ENCODE measurements at places on chromosomes 3 and 15.

DNA sequence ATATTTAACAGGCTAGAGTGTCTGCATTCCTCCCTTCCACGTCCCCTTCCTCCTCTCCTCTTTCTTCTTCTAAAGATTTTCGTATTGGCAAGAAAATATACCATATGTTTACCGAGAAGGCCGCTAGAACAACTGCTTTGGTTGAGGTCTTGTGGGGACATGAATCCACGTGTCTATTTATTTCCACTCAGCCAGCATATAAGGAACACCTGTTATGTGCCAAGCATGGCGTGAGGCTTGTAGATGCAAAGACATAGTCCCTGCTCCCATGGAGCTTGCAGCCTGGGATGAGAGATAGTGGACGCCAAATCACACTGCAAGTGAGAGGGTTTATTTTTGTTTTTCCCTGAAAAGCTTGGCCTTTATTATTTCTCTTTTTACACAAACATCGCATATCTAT lies 57.1 kb downstream of the SLC7A14 start:
- no peak for DNase-seq

GRCh38 chr3:11157421-11157820 lies 3.1 kb downstream of the HRH1 start:
- DNase-seq: no peak

GRCh38 chr15:71889385-71889784 lies 79.0 kb downstream of the NR2E3 start:
- no peak for DNase-seq

DNA sequence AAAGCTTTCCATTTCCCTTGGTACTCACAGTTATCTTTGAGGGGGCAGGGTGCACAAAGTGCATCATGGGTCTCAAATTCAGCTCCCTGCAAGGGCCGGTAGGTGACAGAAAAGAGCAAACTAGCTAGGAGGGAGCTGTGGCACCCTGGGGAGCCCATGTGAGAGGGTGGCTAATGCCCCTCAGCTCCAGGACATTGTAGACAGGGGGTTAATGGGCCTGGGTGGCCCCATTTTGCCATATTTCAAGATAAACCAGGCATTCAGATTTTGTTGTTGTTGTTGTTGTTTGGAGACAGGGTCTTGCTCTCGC lies 3.7 kb upstream of the SLC6A6 start:
- no peak for DNase-seq

GRCh38 chr3:40800343-40800742 lies 275.6 kb downstream of the ZNF621 start:
- DNase-seq: peak; percentile 8

DNA sequence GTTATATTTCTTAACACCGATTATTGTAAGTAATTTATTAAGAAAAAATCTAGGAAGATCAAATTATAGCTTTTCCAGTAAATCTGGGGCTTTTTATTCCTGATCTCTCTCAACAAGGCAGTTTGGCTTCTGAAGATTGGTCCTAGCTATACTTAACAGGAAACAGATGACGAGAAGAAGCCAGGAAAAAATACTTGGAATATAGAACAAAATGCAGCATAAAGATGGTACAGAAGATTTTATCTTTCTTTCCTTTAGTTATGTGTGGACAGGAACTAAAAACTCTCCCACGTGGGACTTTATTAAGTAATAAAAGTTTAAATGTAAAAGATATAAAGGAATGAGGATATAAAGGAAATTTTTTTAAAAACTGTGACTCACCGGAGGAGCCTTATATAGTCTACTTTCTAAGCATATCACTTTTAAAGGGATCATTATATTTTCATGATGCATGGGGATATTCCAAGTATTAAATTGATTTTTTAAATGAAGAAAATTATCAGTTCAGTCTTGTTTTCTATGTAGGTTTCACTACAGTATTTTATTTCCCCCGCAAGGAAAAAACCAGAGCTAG lies 8.2 kb downstream of the B3GNT5 start:
- no peak for DNase-seq

- DNase-seq: no peak
Measured at GRCh38 chr15:67832031-67832551, 6.8 kb downstream of the SKOR1 start.

DNA sequence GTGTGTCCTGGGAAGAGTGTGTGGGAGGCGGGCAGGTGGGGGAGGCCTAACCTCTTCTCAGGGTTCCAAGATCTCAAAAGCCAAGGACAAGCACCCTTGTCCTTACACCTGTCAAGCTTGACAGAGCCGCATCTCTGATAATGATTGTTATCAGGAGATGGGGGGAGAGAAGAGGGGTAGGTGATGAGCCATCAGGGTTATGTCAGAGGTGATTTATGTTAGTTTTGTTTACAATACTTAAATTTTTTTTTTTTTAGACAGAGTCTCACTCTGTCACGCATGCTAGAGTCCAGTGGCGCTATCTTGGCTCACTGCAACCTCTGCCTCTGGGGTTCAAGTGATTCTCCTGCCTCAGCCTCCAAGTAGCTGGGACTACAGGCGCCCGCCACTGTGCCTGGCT lies 7.4 kb upstream of the NCBP2 start:
- no peak for DNase-seq

DNA sequence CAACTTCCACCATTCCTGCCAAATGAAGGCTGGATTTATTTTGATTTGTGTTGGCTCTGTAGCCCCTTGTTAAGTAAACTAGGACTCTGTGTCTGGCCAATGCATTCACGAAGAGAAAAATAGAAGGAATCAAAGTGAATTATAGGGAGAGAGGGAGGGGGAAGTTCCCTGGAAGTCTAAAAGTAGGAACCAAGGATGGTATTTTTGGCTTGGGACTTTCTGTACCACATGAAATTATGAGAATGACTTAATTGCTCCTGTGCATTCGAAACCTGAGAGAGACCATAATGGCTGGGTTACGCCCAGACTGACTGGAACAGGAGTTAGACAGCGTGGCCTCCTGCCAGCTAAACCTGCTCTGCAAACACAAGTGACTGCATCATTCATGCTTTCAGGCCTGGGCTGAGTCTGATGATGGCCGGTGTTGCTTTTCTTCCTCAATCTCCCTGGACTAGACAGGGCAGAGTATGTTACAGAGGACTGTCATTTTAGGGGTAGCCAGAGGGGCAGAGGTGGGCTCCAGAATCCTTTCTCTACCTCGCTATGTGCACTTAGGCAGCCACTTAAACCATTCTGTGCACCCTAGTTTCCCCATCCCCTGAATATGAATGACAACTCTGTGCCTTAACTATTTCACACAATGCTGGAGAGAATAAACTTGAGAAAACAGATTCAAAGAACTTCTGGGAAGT lies 58.9 kb downstream of the MYO1E start:
- no peak for DNase-seq

- no peak for DNase-seq
Measured at GRCh38 chr3:194941360-194941955, 255.8 kb downstream of the FAM43A start.

- no peak for DNase-seq
Measured at GRCh38 chr3:9119331-9119730, 130.1 kb downstream of the SRGAP3 start.

- DNase-seq: peak; percentile 2
Measured at GRCh38 chr3:51539291-51539941, 897 bp downstream of the RAD54L2 start.

DNA sequence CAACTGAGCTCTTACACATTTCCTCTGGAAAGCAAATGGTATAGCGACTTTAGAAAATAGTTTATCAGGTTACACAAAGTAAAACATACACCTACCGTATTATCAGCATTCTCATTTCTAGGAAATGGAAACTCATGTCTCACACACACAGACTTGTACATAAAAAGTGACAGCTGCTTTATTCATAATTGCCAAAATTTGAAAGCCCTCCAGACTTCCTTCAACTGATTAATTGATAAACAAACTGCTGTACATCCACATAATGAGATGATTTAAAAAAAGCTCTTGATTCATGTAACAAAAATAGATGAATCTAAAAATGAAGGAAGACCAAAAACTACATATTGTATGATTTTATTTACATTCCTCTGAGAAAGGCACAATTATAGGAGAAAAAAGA lies 425.5 kb downstream of the GABRG3 start:
- no peak for DNase-seq

DNA sequence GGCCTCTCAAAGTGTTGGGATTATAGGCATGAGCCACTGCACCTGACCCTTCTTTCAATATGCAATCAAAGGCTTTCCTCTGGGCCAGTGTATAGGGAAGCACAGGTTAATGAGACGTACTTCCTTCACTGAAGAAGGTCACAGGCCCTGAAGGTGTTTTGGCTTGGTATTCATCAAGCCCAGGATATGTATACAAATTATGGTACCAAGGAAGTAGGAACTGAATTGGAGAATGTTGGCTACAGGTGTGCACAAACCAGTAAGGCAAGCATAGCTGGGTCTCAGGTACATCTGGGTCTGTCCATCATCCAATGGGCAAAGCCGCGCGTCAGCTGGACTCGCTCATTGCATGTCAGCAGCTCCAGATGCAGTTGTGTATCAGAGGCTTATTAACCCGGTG lies 237.9 kb downstream of the ADAMTS17 start:
- DNase-seq: no peak

GRCh38 chr3:15279671-15280402 lies 52.5 kb downstream of the SH3BP5 start:
- DNase-seq: no peak

- DNase-seq: no peak
Measured at GRCh38 chr3:145006271-145006670, 1034.6 kb downstream of the DIPK2A start.

DNA sequence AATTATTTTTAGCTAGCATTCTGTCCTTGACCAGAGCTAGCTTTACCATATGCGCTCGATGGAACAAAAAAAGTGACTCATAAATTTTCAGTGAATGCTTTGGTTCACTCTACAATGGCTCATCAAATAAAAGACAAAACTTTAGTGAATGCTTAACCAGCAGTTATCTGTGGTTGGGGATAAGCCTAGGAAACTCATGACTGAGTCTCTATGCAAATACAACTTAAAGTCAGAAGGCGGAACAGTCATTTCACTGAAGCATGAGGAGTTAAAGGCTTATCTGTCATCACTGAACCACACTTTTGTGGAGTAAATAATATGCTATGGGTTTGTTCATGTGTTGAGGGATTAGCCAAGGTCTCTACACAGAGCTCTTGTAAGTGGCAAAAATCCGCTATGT lies 308.4 kb downstream of the SQOR start:
- DNase-seq: no peak

- DNase-seq: no peak
Measured at GRCh38 chr15:80871858-80872257, 92.7 kb downstream of the CEMIP start.
